HepG2 (cell line): ENCODE measurements at places on chromosomes 6 and 20. TPM values are rescaled to one million over a fixed set of nuclear protein-coding genes. Genes with fewer than 3 reads are reported as not detected.

UST gene
- total RNA-seq: 0.27 and 0.70 TPM in 2 replicates

UNC5CL gene
- 0.87 and 2.4 TPM in 2 replicates for total RNA-seq

DNA sequence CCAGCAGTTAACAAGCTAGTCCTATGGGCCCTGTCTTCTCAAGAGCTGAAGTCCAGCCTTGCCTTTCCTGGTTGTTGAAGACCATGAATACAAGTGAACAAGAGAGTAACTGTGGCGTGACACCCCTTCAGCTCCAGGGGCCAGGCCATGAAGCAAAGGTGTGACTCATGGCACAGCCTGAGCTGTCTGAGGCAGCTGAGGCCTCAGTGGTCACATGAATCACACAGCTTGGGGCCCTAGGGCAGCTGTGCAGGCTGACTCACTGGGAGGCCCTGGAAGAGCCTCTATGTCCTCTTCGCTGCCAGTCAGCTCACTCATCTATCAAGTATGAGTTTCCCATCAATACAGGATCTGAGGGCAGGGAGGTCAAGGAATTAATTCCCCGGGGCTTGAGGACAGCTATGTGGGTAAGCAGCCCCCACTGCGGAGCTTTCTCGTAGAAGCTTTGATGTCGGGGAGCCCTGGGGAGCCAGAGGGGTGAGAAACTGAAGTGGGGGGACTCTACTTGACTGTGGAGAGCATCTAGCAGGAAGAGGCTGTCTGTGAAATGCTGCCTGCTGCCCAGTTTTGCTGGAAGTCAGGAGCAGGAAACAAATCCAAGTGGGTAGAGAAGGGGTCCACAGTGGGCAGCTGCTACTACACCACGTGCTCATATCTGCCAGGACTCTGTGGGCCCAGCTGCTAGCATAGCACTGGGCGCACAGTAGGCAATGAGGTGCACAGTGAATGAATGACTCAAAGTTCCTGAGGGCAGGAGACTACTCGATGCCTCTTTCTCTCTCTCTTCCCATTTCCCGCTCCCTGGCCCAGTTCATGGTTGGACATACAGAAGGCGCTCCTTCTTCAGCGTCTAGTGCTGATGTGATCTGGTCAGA is 13.7 kb upstream of the FAM83C start:
- no peaks in the 10 kb centered on the region for H3K27me3 ChIP-seq
- H3K36me3 ChIP-seq: peaks cover 45% of the 10 kb centered on the region; the same call in 2 of the 3 replicates
- peak overlapping the region; percentile 49 for H3K27ac ChIP-seq
- peaks cover 49% of the 10 kb centered on the region for H3K4me1 ChIP-seq

DNA sequence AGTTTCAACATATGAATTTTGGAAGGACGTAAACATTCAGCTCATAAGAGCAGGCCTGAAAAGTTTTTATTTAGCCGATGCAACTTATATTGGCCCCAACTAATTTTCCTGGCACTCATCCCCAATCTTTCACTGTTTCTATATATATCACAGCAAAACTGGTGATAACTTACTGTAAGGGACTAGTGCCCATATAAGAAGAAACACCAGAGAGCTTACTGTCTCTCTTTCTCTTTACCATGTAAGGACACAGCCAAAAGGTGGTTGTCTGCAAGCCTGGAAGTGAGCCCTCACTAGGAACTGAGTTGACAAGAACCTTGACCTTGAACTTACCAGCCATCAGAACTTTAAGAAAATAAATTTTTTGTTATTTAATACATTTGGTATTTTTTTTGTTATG is 807.4 kb upstream of the CITED2 start:
- no peak overlapping the region for H3K4me3 ChIP-seq
- no peaks in the 10 kb centered on the region for H3K4me1 ChIP-seq
- no peaks in the 10 kb centered on the region for H3K36me3 ChIP-seq

- H3K36me3 ChIP-seq: peaks cover 9% of the 10 kb centered on the region; the same call in 2 of the 3 replicates
- peak overlapping the region; percentile 79; the same call in 1 of the 2 replicates for H3K4me3 ChIP-seq
- no peak overlapping the region for H3K27ac ChIP-seq
These were observed 586 bp upstream of the HMGA1 start for GRCh38 chr6:34236131-34236442.

DNA sequence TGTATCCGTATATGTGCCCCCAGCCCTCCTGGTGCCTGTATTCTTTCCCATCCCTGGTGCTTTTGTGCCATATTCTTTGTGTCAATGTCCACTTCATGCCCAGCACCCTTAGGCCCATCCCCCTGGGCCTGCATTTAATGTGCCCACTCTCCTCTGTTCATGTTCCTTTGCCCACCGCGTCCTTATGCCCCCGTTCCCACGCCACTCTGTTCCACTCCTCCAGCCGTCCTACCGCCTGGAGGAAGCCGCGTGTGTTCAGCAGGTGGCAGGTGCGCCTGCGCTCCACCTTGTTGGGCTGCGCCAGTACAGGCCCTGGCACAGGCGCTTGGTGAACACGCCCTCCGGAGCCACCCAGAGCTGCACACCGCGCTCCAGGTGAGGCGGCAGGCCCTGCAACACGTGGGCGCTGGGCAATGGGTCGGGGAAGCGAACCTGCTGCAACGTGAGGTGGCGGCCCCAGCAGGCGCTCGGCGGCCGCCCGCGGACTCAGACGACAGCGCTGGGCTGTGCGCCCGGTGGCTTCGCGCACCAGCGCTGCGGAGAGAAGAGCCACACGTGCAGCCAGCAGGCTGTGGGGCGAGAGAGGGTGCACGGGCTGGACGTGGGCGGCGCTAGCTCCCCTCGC is 4.0 kb upstream of the FOXS1 start:
- no peak for DNase-seq
- H3K27ac ChIP-seq: no peak overlapping the region
- peaks cover 61% of the 10 kb centered on the region for H3K27me3 ChIP-seq
- H3K36me3 ChIP-seq: no peaks in the 10 kb centered on the region
